ENCODE measurements at places on chromosomes 11 and 22.

DNA sequence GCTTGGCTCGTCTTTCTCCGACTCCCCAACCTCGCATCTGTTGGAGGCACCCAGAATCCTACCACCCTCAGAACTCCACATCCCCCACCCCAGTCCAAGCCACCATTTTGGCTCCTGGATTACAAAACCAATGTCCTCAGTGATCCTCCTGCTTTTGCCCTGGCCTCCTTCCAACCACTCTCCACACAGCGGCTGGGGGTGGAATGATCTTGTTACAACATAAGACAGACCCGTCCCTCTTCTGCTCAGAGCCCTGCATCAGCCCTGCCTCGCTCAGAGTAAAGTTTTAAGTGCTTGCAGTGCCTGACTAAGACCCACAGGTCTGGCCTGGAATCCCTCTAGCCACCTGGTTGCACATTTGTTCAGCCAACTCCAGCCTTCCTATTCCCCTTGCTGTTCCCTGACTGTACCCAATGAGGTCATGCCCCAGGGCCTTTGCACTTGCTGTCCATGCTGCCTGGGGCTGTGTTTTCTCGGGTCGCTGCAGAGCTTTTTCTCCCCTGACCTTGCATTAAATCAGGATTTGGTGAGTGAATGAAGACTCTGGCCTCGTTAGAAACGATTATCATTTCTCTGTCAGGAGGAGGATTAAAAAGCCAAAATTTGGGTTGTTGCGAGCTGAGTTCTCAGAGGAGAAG lies 67.3 kb downstream of the IGF2 start:
- no peak for DNase-seq
- H3K4me3 ChIP-seq = no peak overlapping the region
- H3K27ac ChIP-seq = no peak overlapping the region

GRCh38 chr11:67463680-67464410 lies 5.2 kb downstream of the TMEM134 start:
- no peak for DNase-seq
- H3K27me3 ChIP-seq = no peaks in the 10 kb centered on the region
- no peaks in the 10 kb centered on the region for H3K4me1 ChIP-seq
- H3K36me3 ChIP-seq = no peaks in the 10 kb centered on the region
- H3K27ac ChIP-seq = no peak overlapping the region
- H3K4me3 ChIP-seq = no peak overlapping the region

DNA sequence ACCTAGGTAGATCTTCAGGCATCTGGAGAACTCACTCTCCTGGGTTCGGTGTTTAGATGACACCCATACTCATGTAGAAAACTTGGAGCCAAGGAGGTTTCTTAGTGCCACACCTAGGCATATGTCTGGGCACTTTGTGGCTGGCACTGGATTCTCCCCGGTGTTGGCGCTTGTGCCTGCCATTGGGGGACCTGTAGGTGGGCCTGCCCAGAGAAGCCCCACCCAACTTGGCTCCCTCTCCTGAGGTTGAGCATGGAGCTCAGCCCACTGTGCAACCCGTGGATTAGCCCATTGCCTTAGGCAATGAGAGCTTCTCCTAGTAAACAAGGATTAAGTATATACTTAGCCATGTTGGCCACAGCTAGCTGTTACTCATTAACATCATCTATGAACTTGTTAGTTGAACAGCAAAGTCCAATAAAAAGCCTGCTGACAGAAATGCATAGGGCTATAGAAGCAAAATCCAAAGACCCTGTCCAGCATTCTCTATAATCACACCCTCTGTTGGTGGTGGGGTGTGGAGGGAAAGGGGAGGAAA lies 335.5 kb upstream of the CHORDC1 start:
- no peaks in the 10 kb centered on the region for H3K36me3 ChIP-seq
- H3K4me3 ChIP-seq = no peak overlapping the region
- no peak for DNase-seq
- H3K27ac ChIP-seq = no peak overlapping the region
- H3K4me1 ChIP-seq = no peaks in the 10 kb centered on the region
- no peaks in the 10 kb centered on the region for H3K27me3 ChIP-seq

GRCh38 chr11:94635072-94635471 lies 67.9 kb downstream of the PIWIL4 start:
- no peak for DNase-seq
- H3K4me1 ChIP-seq = no peaks in the 10 kb centered on the region
- H3K36me3 ChIP-seq = no peaks in the 10 kb centered on the region
- H3K4me3 ChIP-seq = no peak overlapping the region
- H3K27me3 ChIP-seq = no peaks in the 10 kb centered on the region

Data from SJCRH30 (cell line).